Mammary epithelial cell (primary cell): ENCODE measurements at places on chromosomes 5 and 9.
A peak's percentile ranks its signal among the peaks of the same experiment; 100 is the strongest.

DNA sequence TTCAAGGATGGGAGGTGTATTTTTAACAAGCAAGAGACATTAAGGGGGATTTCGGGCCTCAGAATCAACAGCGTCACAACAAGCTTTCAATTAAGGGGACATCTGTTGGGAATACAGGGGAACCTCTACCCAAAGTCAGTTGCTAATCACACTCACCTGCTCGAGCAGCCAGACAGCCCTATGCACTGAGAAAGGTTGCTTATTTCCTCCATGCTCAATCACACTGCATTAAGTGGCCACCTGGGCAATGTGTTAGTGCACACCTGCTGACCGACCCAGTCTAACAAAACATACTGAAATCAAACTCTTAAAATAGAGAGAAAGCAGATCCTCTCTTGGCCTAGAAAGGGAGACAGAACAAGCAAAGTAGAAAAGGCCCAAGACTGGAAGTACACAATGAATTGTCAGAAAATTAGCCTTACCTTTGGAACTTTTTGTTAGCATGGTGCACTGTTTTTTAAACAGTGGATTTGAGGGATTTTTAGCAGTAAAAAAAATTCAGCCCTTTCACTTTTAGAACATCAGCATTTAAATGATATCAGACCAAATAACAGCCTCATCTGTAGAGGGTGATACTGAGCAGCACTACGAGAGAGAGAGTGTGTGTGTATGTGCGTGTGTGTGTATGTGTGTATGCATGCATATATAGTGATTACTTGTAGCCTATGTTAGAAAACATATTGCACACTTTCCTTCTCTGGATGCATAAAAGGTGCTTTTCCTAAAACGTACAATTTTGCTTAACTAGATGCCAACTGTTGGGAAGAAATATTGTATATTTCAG lies 1118.6 kb upstream of the DMAC1 start:
- no peak for DNase-seq

DNA sequence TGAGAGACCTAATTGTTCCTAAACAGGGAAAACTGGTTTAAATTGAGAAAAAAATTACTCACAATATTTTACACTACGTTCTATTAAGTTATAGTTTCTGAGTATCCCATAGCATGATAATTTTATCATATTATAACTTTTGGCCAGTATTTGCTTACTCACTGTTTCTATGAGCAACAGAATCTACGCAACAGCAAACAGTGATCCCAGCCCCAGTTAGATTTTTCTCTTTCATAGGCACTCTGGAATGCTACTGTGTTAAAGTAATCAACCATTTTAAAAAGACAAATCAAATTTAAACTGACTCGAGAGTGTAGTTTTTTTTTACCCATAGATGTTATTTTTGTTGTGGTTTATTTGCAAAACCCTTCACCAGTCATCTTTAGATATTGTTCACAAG lies 107.2 kb downstream of the XRCC4 start:
- no peak for DNase-seq

- no peak for DNase-seq
These were observed 183.3 kb upstream of the DMAC1 start for GRCh38 chr9:7982907-7983306.

DNA sequence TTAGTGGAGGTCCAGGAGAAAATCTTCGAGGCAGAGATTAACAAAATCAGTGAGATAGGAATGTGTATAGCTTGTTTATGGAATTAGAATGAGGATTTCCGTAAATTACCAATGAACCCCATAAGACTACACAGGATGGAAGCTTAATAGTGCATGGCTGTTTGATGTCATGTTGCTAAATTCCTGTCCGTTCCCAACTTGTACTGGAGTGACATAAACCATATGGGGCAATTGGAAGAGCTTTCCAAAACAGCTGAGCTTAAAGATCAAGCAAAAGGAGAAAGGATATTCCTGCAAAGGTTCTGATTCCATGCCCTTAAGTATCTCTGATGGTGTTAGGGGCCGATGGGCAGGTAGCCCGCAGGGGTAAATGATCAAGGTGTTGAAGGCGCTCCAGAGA lies 17.4 kb downstream of the GLE1 start:
- DNase-seq = no peak

GRCh38 chr5:90967851-90968250 lies 409.3 kb downstream of the ADGRV1 start:
- no peak for DNase-seq

GRCh38 chr9:128409978-128410377 lies 10.7 kb upstream of the CERCAM start:
- DNase-seq = peak; percentile 23
